ENCODE measurements at places on chromosomes 1 and 21. TPM values are rescaled to one million over a fixed set of nuclear protein-coding genes. Genes with fewer than 3 reads are reported as not detected.

Gene PRKAA2
- total RNA-seq = 0.97 TPM

Gene NUP210L
- total RNA-seq = 0.23 TPM

Gene DAB1
- total RNA-seq = not detected

Gene HPDL
- 0.34 TPM for total RNA-seq

Gene KCNQ4
- total RNA-seq = 2.2 TPM

Gene TTC39A
- 16.5 TPM for total RNA-seq

Gene RCAN3
- 24.0 TPM for total RNA-seq

Gene KANK4
- total RNA-seq = 0.88 TPM

Gene TRIM67
- total RNA-seq = 0.03 TPM

Gene MX2
- total RNA-seq = 3.1 TPM

All from lower leg skin (tissue), 4 donors.